Left colon (tissue), 2 donors: ENCODE measurements at places on chromosomes 4 and X. TPM values are rescaled to one million over a fixed set of nuclear protein-coding genes. Genes with fewer than 3 reads are reported as not detected.

DNA sequence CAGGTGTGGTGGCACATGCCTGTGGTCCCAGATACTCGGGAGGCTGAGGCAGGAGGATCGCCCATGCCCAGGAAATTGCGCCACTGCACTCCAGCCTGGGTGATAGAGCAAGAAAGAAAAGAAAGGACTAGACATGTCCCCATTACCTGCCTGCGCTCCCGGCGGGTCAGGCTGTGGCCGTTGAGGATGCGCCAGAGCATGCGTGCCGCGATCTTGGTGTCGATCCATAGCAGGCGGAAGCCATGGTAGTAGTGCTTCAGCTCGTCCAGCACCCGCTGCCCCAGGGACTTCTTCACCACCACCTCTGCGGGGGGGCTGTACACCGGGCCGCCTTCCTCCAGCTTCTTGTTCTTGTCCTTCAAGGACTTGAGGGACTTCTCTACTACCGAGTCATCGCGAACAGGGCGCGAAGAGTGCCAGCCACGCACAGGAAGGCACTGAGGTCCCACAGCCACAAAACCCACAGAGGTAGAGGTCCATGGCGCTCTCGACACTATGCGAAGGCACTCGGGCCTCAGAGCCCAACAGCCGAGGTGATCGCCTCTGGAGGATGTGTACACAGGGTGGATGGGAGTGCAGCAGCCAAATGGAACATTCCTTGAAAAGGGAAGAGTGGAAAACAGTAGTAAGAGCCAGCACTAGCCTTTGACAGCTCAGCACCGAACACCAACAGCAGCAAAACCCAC, 14.6 kb downstream of the LETM1 start:
- no peak for DNase-seq

Gene GCNA
- total RNA-seq = 1.2 TPM

- no peak for DNase-seq
These were observed 1564.5 kb upstream of the PCDH10 start for GRCh38 chr4:131584587-131584986.

- no peak for DNase-seq
These were observed 44.5 kb upstream of the NDP start for GRCh38 chrX:44017676-44018075.

Gene CXorf65
- total RNA-seq = not detected

DNA sequence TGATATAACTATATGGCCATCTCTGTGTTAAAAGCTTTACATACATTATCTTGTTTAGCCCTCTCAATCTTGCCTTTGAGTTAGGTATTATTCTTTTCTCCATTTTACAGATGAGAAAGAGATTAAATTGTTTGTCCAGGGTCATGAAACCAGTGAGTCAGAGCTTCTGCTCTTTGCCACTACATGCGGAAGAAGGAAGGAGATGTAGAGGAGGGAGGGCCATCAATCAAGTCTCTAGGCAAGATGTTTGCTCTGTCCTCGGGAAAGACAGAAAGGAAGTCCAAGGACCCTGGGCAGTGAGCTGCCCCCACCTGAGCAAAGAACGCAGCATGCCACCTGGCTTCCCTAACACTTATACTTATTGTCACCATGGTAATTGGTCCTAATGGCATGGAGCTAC, 133.7 kb upstream of the IL1RAPL2 start:
- DNase-seq = peak; percentile 42

GRCh38 chr4:40570348-40571077, 59.2 kb downstream of the RBM47 start:
- DNase-seq = no peak

GRCh38 chr4:184812199-184812542, 13.6 kb downstream of the ACSL1 start:
- DNase-seq = no peak

DNA sequence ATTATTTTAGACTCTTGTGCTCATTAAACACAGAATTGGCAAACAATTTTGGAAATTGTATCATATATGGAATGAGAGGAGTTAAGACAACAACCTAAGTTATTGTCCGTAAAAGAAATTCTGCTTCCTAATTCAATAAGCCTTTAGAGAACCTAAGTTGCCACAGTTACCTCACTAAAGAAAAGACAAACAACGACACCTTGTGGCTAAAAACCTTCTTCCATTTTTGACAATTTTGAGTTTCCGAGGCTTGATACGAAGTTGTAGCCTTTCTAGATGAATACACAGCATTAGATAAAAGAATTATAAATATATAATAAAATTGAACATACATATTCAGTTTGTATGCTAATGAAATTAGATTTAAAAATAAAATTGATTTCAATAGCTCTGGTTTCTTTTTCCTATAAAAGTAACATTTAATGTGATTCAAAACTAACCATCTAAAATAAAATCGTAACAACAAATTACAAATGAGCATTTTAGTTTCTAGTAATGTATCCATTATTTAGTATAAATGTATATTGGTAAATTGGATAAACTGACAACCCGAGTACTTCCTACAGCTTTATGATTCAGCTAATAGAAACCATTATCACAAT, 275.1 kb downstream of the GPM6A start:
- no peak for DNase-seq

Gene RPGR
- total RNA-seq = 7.8 TPM

Gene EGF
- 2.1 TPM for total RNA-seq

- no peak for DNase-seq
These were observed 44.7 kb downstream of the MAGEB17 start for GRCh38 chrX:16212024-16212423.

GRCh38 chr4:93654211-93654610, 174.3 kb upstream of the ATOH1 start:
- no peak for DNase-seq

GRCh38 chr4:130210864-130211263, 1114.9 kb downstream of the C4orf33 start:
- no peak for DNase-seq

GRCh38 chr4:40193016-40193571, 3.7 kb upstream of the RHOH start:
- peak; percentile 50 for DNase-seq
